ENCODE measurements at places on chromosomes 6 and 20. TPM values are rescaled to one million over a fixed set of nuclear protein-coding genes. Genes with fewer than 3 reads are reported as not detected.

Gene BPI
- total RNA-seq = 0.11 TPM

Gene EPPIN
- total RNA-seq = not detected

DNA sequence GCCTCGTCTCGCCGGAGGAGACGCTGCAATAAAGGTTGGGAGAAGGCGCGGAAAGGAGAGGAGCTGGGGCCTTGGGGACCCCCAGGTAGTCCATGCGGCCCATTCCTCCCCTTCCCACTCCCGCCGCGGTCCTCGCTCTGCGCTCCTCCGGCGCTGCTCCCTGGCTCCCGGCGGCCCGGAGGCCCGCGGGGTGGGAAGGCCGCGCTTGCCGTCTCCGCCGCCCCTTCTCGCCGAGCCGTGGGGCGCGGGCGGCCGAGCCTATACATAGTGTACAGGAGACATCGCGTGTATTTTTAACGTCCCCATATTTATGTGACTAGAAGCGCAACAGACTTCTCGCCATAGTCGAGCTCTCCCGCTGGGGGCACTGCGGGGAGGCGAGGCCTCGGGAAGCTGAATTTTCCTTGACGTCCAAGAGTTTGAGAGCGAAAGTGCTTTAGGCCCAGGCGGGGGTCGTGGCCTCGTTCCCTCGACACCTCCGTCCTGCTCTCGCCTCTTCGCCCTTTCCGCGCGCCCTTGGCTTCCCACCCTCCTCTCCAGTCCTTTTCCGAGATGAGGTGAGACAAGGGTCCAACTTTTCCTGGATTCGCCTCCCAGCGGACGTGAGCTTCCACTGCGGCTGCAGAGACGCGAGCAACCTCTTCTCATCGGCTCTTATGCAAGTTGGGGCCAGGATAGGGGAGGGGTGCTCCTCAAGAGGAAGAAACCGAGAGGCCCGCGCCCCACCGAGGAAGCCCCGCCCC, 29.0 kb downstream of the SLC12A5 start:
- no peaks in the 10 kb centered on the region for H3K4me1 ChIP-seq
- peaks cover 9% of the 10 kb centered on the region for H3K27me3 ChIP-seq
- H3K36me3 ChIP-seq = peaks cover 30% of the 10 kb centered on the region
- H3K27ac ChIP-seq = no peak overlapping the region

- H3K27me3 ChIP-seq = peaks cover 18% of the 10 kb centered on the region
- no peak overlapping the region for H3K27ac ChIP-seq
- DNase-seq = no peak
- H3K36me3 ChIP-seq = no peaks in the 10 kb centered on the region
- peaks cover 14% of the 10 kb centered on the region for H3K4me1 ChIP-seq
These were observed 1.9 kb upstream of the PTK6 start for GRCh38 chr20:63539092-63539430.

DNA sequence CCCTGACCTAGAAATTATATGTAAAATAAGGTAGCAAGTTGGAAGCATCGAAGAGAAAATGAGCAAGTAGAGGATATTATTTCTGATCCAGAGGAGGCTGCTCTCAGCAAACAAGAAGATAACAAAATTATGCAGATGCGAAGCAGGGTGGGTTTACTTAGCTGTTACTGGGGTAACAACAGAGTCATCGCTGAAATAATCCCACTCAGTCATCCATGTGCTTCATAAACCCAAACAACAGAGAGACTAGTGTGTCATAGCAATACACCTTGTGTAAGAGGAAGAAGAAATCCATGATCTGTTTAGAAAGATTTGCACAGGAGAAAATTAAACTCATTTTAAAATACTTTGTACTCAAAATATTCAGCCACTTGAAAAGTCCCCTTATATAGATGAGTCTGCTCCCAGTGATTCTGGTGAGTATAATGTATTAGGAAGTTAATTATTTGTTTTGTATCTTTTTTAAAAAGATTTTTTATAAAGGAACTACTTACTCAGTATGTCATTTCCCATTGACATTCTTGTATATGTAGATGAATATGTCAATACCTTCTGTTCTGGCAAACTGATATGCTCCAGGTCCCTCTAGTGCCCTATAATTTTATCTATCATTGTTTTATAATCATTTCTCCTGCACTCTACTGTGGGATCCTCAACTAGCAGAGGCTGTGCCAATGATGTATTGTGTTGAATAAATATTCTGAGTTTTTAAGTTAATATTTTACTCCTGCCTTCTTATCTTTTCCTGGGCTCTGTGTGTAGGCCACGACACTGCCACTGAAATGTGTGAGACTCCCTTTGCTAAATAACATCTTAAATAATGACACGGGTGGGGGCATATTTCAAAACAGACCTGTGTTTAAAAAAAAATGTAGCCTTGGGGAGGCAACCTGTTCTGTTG, 8.6 kb upstream of the HIVEP2 start:
- DNase-seq = no peak
- no peaks in the 10 kb centered on the region for H3K36me3 ChIP-seq
- H3K4me3 ChIP-seq = no peak overlapping the region
- H3K4me1 ChIP-seq = no peaks in the 10 kb centered on the region
- no peaks in the 10 kb centered on the region for H3K27me3 ChIP-seq
- no peak overlapping the region for H3K27ac ChIP-seq

GRCh38 chr6:16770701-16771569, 9.7 kb upstream of the ATXN1 start:
- H3K27ac ChIP-seq = peak overlapping the region; percentile 98
- H3K4me3 ChIP-seq = no peak overlapping the region
- peak; percentile 77 for DNase-seq
- no peaks in the 10 kb centered on the region for H3K27me3 ChIP-seq
- H3K4me1 ChIP-seq = peaks cover 47% of the 10 kb centered on the region
- H3K36me3 ChIP-seq = no peaks in the 10 kb centered on the region

DNA sequence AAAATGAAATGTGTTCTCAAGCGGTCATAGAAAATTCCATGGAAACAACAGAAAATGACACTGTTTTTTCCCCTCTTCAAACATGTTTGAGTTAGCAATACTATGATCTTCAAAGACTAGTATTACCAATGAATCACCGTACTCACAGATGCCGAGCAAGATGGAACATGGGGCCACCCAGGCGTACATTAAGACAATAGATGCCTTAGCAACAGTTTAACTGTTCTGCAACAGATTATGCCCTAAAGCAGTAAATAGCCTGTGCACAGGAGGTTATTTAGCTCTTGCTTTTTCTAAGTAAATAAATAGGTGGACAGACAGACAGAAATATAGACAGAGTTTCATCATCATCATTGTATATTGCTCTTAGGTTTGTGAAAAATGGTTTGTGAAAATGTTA, 284.0 kb upstream of the DEFB112 start:
- H3K36me3 ChIP-seq = no peaks in the 10 kb centered on the region
- peak overlapping the region; percentile 66 for H3K27ac ChIP-seq
- peak; percentile 59 for DNase-seq
- 0 out of 2 replicates have a peak, but pooled peaks cover under 1% of the 10 kb centered on the region for H3K27me3 ChIP-seq
- no peak overlapping the region for H3K4me3 ChIP-seq

GRCh38 chr20:33828326-33828844, 17.2 kb downstream of the CHMP4B start:
- H3K36me3 ChIP-seq = peaks cover 16% of the 10 kb centered on the region
- DNase-seq = no peak
- H3K27me3 ChIP-seq = no peaks in the 10 kb centered on the region
- H3K4me1 ChIP-seq = peaks cover 16% of the 10 kb centered on the region
- no peak overlapping the region for H3K4me3 ChIP-seq
